H7 (cell line): ENCODE measurements at places on chromosomes 7 and 10. TPM values are rescaled to one million over a fixed set of nuclear protein-coding genes. Genes with fewer than 3 reads are reported as not detected.

DNA sequence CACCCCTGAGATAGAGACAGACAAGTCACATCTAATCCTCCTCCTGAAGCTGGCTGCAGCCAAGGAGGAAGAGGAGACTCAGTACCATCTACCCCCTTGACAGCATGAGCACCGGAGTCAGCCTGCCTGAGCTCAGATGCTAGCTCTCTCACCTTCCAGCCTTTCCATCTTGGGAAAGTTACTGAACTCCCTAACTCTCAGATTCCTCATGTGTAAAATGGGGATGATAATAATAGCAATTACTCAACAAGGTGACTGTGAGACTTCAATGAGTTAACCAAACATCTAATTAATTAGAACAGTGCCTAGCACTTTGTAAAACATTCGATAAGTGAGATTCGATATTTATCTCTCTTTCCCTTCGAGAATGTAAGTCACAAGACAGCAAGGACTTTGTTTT lies 6.4 kb downstream of the KDM7A start:
- DNase-seq = no peak

DNA sequence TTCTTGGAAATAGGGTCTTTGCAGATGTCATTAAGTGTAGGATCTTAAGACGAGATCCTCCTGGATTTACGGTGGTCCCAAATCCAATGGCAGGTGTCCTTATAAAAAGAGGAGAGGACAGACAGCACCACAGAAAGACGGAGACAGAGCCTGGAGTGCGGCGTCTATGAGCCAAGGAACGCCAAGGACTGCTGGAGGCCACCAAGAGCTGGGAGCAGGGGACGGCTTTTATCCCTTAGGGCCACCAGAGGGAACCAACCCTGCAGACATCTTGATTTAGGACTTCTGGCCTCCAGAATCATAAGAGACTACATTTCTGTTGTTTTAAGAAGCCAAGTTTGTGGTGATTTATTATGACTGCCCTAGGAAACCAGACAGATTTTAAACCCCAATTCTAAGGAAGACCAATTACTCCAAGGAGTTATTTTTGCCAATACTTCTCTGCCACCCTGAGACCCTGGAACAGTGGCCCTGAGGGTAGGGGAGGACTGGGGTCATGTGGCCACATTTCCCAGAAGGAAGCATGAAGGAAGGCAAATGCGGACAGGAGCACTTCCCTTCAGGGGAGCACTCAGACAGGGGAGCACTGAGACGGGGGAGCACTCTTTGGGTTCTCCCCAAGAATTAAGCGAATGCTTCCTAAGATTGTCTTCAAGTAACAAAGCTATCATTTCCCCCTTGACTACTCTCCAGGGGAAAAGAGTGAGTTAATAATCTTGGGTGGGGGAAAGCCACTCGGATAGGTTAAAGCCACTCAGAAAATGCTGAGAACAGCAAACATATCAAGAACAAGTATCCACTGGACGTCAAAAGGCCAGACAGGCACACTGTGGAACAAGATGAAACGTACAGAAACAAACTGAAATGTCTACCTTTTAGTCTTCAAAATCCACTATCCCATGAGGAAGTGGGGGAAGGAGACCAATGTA lies 67.5 kb downstream of the CHST15 start:
- no peak for DNase-seq

DNA sequence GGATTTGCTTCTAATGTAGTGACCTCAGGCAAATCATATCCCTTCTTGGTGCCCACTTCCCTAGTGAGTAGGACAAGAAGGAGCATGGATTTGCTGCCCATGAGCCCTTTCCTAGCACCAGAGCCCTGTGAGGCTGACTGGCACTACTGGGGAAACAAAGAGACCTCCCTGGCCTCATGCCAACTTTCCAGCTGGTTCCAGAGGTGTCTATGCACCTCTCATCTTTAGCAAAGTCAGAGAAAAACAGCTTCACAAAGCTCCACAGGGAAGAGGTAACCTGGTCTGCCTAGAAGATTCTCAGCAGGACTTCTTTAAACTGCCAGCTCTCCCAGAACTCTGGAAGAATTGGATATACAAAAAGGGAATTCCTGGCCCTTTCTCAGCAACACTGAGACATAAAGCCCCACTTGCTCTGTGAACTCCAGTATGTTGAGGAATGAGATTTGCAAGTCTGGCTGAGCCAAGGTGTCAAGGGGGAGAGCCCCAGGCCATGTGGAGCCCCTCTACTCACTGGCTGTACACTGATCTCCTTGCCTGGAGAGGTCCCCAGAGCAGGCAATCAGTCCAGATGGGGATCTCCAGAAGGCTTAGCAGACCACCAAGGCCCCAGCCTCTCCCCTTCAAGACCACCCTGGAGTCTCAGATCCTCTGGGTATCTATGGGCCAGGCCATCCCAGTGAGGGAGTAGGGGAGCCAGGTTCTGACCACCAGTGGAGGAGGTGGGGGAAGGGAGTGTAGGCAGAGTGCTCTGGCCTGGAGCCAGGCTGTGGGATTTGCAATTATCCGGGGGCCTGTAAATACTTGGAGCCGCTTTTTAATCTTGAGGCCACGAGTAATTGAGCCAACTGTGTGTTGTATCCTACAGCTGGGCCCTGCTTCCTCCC lies 24.4 kb upstream of the RBM20 start:
- DNase-seq = no peak

DNA sequence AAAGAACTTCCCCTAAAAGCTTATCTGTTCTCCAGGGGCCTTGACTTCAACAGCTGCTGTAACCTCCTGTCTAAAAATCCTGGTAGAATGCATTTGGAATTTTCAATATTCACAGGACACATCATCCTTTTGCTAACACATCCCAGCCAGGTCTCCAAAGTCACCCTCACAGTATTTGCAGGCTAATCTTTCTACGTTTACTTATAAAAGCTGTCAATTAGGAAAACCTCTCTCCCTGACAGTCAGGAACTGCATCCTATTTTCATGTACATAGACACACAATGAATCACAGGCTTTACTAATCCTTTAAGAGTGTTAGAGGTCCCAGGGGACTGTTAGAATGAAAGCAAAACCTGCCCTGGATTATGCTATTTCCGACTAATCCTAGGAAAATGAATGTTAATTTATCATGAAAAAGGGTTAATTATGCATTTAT lies 102.2 kb downstream of the GFRA1 start:
- DNase-seq = peak; percentile 32

DNA sequence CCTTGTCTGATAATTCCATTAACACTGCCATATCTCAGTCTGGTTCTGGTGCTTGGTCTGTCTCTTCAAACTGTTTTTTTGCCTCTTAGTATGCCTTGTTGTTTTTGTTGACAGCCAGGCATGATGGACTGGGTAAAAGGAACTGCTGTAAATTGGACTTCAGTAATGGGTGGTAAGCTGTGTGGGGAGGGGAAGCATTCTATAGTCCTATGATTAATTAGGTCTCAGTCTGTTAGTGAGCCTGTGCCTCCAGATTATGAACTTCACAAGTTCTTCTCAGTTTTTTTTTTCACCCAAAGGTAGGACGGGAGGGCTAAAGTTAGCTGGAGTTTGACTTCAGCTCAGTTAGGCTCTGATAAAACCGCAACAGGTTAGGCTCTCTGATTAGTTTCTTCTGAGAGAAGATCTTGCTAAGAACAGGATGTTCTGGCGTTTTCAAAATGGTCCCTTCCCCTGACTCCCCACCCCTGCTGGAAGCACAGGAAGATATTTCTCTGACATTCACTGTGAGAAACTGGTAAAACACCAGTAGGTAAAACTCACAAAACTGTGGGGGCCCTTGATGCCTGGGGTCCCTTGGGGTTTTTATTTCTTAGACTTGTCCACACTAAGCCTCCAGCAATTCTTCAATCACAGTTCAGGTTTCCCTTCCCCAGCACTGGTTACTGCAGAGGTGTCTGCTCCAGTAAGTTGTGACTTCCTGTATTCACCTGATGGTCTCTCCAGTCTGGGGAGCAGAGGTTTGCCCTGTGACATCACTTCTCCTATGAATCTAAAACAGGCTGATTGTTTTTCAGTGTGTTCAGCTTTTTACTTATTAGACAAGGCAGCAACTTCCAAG lies 43.3 kb upstream of the CCDC71L start:
- no peak for DNase-seq

DNA sequence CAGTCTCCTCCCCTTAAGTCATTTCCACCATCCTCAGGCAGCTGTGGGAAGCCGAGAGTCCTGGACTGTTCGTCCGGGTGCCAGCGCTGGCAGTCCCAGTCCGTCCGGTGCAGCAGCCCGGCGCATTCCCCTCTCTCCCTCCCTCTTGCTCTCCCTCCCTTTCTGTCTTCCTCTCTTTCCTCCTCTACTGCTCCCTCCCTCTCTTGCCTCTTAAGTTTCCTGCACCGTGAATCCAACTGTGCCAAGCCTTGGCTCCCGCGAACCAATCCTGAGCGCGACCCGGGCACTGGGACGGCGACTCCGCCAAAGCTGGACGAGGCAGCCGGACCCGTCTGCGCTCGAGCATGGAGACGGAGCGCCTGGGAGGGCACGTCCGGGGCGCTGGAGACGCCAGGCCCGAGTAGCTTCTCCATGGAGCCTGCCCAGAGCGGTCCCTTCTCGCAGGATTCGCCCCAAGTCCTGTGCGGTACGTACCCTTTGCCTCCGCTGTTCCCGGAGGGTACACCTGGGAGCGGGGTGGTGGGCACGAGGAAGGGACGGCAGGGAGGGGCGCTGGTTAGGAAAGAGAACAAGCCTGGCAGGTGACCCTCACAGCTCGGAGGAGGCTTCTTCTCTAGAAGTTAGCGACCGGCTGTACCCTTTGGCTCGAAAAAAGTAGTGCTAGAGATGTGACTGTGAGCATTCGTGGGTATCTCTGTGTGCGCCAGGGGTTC lies 1.0 kb downstream of the NXPH1 start:
- peak; percentile 83 for DNase-seq

The LIPM gene
- not detected in 2 replicates for total RNA-seq

DNA sequence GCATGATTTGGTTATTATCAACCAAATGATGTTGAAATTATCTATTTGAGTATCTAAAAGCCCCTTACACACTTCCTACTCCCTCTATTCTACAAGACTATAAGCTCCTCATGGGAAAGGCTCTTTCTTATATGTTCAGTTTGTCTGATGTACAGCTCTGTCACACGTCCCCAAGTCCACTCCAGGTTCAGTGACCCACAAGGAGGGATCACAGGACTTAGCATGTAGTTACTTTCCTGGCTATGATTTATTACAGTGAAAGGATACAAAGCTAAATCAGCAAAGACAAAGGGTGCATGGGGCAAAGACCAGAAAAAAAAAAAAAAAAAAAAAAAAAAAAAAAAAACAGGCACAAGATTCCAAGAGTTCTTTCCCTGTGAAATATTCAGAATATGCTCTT lies 125.6 kb upstream of the TMEM106B start:
- no peak for DNase-seq

The PCLO gene
- total RNA-seq = 0.59 and 1.5 TPM in 2 replicates

DNA sequence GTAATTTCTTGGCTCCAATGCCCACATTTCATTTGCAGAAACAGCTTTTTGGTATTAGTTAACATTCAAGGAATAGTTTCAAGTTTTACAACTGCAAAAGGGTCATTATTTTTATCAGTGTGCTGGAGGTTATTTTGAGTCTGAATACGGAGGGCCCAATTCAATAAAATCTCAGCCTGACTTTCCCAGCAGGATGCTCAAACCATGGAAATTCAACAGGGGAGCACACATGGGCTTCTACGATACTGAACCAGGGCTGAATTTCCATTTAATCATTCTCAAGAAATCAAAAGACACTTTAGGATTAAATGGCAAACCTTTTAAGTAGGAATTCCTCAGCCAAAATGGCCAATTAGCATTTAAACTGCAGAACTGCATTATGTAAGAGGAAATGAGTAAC lies 700.9 kb upstream of the ANKRD30A start:
- DNase-seq = no peak

The EN2 gene
- total RNA-seq = 0.04 TPM in 1 of 2 replicates, not detected in the other

DNA sequence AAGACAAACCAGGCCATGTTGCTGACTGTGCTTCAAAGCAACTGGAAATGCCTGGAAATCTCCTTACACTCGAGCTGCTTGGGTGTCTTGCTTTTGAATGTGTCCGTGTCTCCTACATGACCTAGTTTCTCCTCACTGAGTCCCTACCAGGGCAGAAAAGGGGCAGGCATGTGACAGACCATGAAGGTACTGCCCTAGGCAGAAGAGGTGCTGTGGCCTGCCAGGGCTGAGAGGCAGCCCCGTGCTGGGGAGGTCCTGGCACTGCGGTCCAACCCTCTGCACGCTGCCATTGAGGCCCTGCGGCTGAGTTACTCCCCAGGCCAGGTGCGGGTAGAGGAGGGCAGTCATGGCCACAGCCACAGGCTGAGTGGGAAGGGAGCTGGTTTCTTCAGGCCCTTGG lies 159.3 kb downstream of the LYZL1 start:
- DNase-seq = no peak

DNA sequence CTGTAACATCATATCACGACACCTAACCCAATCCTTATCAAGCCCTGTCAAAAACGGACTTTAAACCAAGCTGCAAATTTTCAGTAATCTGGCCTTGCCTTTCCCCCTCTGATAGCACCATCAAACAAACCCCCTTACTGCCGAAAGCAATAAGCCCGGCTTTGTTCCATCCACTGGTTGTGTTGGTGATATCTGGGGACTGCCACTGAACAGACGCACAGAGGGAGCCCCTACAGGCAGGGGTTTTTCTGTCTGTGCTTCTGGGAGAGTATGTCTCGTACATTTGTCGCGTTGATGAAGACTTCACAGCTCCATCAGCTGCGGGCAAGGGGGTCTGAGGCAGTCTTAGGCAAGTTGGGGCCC lies 550 bp upstream of the PLAU start:
- DNase-seq = peak; percentile 68

DNA sequence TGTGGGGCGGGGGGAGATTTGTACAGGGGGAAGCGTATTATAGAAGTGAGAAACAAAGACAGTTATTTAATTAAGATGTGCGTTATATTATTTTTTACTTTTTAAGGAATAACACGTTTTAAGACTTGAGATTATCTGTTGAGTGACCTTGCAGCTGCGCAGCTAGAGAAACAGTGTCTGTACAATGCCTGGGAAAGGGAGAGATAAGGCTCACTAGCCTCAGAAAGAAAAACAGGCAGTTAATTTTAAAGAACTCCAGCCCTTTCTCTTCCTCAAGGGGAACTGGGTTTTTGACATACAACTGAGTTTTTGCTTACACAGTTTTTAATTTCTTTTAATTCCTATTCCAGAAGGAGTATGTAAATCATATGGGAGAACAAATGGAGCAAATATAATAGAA lies 50.7 kb downstream of the LMBR1 start:
- DNase-seq = no peak
